Left ventricle myocardium superior (tissue), 1 donor: ENCODE measurements at places on chromosomes 16 and 17.

GRCh38 chr16:86343796-86344585 lies 166.3 kb upstream of the FOXF1 start:
- DNase-seq = no peak

DNA sequence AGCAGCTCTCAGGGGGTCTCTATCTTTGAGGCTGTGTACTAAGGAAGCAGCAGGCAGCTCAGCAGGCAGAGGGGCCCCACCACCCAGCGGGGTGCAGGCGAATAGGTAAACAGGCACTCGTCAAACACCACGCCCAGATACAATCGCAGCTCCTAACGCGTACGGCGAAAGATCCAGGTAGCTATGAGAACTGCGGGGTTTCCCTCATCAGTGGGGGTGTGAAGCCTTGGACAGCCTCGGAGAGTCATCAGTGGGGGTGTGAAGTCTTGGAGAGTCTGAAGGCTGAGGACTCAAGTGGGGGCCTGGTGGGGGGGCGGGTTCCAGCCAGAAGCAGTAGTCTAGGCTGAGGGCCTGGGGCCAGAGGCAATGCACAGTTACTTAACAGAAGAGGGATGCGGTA lies 69.0 kb downstream of the RTN4RL1 start:
- DNase-seq = no peak

GRCh38 chr16:73710526-73710925 lies 586.1 kb upstream of the PSMD7 start:
- no peak for DNase-seq

DNA sequence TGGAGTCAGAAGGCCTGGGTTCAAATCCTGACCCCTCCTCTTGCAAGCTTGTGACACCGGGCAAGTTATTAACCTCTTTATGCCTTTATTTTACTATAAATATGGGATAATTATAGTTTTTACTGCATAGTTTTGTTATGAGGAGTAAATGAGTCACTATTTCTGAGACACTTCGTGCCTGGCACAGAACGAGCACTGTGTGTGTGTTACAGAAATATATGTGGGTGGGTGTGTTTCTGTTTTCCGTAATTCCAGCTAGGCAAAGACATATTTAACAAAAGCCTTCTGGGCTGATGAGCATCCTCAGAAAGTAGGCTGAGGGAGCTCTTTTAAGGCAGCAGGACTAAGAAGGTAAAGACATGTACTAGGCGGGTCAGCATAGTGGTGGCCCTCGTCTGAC lies 417.9 kb downstream of the MAF start:
- no peak for DNase-seq

GRCh38 chr17:50697663-50698272 lies 9.9 kb downstream of the ANKRD40 start:
- DNase-seq = no peak

DNA sequence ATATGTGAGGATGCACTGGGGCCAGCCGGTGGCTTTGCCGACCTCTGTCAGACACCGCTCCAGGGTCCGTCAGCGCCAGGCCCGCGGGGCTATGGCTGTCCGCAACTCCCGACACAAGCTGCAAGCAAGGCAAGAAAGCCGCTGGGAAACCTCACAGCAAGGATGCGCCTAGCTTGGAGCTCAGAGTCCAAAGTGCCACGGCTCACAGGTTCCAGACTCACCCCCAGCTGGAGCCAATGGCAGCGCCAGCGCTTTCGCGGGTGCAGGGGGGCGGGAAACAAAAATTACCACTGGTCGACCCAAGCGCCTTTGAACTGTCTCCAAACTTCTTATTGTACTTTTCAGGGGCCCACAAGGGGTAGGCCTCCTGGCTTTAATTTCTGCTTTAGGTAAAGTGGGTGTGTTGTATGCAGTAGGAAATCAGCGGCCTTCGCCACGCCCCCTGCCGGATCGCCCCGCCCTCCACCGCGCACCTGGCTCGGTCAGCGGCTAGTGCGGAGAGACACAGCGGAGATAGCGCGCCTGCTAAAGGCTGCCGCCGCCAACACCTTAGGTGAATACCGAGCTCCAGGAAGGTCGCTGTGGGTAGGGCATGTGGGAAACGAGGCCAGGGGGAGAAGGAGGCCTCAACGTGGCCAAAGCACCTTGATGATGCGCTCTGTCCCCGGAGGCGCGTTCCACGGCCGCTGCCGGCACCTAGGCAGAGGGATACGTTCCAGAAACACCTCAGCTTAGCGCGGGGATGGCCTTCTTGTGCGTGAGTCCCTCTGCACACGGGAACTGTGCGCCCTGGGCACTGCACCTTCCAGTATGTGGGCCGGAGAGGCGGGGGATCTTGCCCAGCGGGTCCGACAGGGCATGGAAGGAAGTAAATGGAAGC lies 61.0 kb upstream of the RBL2 start:
- peak; percentile 44 for DNase-seq

DNA sequence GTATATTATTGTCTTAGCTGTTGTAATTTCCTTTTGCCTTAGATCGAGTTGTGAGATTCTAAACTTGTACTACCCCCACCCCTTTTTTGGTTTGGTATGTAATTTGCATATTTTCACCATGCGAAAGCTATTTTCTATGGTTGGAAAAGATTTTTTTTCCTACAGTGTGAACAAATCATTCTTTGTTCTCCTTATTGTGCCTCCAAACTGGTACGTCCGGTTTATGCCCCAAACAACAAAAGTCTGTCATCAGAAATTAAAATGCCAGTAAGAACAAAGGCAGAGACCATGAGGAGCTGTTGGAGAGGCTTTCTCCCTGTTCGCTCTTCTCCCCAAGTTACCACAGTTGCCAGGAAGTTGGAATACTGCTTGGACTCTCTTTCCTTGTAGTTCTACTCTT lies 66.1 kb downstream of the BCAS3 start:
- DNase-seq = no peak

GRCh38 chr17:75288770-75289114 lies 491 bp downstream of the SLC25A19 start:
- DNase-seq = no peak

GRCh38 chr16:54099627-54100026 lies 187.0 kb downstream of the IRX3 start:
- DNase-seq = no peak

DNA sequence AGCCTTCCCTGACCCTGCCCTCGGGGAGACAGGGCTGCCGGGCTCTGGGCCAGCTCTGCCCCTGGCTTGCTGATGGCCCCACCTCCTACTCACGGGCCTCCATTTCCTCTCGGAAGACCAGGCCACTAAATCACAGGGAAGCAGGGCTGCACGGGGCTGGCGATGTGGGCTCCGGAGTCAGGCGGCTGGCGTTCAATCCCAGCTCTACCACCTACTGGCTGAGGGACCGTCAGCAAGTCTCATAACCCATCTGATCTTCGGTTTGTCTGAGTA lies 113.4 kb downstream of the AMFR start:
- no peak for DNase-seq

GRCh38 chr16:85715169-85716021 lies 26.6 kb upstream of the GINS2 start:
- no peak for DNase-seq

DNA sequence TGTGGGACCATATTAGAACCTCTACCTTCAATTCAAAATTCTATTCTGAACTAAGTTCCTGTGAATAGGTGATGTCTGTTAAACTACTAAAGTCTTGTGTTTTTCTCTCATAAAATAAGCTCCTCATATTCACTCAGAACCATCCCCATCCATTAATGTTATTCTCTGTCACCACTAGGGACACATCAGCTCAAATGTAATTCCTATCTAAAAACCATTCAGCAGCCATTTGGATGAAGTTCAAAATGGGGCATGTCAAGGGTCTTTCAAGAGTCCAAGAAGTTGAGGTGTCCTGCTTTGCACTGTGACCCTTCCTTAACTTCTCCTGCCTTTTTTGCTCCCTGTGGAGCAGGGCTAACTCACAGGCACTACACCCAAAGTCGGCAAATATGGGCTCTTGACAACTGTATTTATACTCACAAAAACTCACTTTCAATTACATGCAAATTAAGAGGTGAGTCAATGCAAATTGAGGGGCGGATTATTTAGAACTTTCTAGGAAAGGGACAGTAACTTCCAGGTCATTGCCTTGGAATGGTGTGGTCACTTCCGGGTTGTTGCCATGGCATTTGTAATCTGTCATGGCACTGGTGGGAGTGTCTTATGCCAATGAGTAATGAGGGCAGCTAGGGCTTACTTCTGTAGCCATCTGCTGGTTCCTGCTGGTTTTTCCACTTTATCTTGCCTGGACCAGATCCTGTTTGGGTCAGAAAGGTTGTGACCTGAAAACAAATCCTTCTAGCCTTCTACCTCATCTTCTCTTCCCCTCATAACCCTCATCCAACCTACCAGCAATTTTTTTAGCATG lies 128.2 kb upstream of the COX10 start:
- no peak for DNase-seq

DNA sequence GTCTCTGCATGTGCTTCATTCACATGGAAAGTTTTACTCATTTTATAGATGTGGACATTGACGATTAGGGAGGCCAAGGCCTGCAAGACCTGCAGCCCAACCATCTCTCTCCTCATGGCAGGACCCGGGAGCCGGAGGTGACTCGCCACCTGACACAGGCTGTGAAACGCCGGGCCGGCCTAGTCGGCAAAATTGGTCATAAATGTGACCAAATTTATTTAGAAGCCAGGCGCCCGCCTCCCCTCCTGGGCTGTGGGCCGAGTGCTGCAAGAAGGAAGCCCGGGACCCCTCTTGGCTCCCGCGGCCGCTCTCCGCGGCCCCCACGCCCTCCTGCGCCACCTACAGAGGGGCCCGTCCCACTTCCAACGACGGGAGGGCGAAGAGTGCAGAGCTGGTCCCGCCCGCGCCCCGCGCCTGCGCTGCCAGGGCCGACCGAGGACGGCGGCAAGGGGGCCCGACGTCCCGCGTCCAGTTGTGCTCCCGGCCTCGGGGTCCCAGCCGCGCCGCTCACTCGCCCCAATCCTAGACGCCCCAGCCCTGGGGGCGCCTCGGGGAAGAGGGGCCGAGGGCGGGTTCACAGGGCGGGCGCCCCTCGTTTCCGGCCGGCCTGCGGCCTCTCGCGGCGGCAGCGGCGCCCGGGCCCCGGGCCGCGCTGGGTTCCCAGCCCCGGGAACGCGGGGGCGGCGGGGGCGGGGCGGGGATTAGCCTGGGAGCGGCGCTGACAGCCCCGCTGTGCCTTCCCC lies 47.5 kb downstream of the WNT3 start:
- peak; percentile 62 for DNase-seq

DNA sequence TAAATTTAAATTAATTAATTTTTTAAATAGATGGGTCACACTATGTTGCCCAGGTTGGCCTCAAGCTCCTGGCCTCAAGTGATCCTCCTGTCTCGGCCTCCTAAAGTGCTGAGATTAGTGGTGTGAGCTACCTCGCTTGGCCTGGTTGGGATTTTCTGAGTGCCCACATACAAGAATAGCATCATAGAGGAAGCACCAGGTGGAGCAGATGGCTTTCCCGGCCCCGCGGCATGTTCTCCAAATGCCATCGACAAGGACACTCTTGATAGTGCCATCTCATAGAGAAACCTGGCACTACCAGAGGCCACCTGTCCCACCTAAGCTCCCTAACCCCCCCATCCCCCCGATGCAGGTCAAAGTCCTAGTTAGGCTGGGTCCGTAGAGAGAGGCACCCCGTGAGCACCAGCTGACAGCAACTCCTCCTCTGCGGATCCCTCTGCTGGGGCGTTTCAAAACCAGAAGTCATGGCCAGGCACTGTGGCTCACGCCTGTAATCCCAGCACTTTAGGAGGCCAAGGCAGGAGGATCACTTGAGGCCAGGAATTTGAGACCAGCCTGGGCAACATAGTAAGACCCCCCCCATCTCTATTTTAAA lies 65.9 kb downstream of the DNAH3 start:
- DNase-seq = no peak

GRCh38 chr16:74713325-74713724 lies 12.7 kb upstream of the MLKL start:
- DNase-seq = no peak

DNA sequence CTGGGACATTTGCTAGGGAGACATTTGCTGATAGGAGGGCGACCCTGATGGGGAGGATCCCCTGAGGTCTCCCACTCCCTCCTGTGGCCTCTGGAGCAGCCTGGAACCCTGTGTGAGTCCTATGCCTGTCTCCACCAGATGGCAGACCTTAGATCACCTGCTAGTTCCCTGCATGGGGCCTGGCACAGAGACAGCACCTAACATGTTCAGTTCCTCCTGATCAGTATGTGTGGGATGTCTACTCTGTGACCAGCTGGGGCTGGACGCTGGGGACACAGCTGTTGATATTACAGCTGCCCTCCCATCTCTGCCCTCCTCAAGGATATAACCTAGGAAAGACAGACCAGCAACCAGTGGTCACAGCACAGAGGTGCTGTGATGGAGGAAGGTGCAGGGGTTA lies 1.1 kb upstream of the ADCY7 start:
- no peak for DNase-seq

- DNase-seq = no peak
Measured at GRCh38 chr16:4109250-4109736, 6.9 kb downstream of the ADCY9 start.

DNA sequence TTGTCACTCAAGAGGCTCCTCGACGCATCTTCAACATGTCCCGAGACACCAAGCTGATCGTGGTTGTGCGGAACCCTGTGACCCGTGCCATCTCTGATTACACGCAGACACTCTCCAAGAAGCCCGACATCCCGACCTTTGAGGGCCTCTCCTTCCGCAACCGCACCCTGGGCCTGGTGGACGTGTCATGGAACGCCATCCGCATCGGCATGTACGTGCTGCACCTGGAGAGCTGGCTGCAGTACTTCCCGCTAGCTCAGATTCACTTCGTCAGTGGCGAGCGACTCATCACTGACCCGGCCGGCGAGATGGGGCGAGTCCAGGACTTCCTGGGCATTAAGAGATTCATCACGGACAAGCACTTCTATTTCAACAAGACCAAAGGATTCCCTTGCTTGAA lies 101.0 kb downstream of the HS3ST2 start:
- DNase-seq = no peak

DNA sequence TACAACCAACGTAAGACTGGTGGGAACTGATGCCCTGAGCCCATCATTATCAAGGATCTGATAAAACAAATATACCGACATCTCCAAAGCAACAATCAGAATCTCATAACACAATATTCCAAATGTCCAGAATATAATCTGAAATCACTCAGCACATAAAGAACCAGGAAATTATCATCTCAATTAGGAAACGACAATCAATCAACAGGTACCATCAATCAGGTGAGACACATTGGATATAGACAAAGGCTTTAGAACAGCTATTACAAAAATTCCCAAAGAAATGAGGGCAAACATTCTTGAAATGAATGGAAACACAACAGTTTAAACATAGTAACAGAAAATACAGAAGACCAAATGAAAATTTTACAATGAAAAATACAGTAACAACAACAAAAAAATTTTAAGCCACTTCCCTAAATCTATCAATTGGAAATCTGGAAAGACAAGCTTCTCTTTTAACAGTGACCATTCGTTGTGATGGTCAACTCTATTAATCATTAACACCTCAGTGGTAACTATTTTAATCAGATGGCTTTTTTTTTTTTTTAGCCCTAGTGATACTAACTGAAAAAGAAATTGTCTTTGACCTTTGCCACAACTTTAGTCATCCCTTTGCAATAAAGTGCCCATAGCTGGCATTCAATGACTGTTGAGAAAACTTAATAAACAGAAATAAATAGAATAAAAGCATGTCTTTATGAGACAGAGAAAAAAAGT lies 70.4 kb downstream of the USP32 start:
- no peak for DNase-seq
